ENCODE measurements at places on chromosomes 7 and 10.
A peak's percentile ranks its signal among the peaks of the same experiment; 100 is the strongest.

DNA sequence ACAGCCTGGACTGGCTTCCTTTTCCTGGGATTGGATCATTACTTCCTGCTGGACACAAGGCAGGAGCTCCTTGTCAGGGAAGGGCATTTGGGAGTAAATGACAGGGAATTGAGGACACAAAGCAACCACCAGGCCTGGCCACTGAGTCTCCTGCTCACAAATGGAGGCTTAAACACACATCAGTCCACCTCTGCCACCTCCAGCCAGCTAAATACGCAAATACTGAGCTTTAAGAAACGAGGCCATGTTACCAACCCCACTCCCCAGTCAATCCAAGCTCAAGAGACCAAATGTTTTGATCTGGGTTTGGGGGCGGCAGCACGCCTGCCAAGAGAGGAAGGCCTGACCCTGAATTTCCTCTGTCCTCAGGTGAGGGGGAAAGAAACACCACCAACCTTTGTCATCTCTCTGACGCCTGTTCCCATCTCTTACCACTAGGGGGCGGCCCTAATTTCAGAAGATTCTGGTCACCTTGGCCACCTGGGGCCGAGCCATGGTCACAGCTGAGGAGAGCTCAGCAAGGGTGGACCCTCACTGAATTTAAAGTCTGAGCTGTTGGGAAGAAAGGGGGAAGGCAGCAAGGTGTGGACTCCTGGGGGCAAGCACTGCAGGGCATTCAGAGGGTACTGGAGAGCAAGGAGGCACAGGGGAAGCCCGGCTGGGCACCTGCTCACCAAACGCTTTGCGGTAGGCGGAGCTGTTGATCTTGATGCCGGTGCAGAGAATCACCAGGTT is 16.5 kb downstream of the AIFM2 start:
- DNase-seq = peak; percentile 56

DNA sequence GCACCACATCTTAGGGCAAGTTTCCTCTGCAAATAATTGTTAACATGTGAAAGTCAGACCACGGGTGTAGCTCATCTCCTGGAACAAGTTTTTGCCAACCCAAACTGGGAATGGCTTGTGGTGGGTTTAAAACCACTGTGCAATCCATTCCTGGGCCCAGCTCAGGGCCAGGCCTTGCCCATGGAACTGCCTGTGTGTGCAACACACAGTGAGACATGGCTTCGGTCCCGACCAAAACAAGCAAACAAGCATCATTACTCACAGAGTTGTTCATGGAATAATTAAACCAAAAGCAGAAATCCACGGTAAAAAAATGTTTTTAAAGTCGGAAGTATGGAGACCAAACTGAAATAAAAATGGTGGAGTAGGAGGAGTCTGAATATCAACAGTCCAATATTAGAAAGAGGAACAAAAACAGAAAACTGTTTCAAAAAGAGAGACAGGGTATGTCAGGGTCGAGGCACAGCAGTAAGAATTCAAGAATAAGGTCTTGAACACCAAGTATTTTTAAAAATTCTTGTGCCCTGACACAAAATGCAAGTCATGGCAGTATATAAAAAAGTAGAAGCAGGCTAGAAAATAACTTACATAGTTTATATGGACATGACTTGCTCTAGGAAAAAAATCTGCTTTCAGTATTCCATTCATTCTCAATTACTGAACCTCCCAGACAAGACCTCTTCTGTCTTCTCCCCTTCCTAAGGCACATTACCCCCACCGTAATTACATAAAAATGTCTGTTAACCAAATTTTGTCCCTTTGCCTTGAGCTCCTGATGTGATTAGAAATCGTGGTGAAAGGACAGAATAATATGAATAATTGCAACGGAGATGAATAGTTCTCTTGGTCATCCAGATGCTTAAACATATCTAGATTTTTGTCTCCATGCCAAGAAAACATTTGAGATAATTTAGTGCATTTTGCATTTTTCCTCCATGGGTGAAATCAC is 88.4 kb downstream of the FAS start:
- DNase-seq = peak; percentile 55

DNA sequence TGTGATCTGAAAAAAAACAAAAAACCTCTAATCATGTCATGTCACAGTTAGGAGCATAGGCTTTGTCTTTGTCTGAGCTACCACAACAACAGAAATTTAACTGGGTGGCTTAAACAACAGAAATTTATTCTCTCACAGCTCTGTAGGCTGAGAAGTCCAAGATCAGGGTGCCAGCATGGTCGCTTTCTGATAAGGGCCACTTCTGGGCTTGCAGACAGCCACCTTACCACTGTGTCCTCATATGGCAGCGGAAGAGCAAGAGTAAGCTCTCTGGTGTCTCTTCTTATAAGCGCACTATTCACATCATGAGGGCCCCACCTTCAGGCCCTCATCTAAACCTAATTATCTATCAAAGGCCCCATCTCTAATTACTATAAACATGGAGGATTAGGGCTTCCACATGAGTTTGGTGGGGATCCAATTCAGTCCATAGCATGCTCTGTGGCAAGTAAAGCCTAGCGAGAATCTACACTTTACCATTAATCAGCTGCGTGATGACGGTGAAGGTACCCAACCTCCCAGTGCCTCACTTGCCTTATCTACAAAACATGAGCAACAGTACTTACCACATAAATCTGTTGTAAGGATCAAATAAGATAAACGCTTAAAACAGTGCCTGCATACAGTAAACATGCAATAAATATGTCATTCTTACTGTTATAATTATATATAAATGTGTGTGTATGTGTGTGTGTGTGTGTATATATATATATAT is 17.3 kb downstream of the ZNF438 start:
- DNase-seq = no peak

- DNase-seq = no peak
Observed at GRCh38 chr10:113239566-113240350, 289.7 kb downstream of the TCF7L2 start.

- no peak for DNase-seq
Observed at GRCh38 chr10:102493771-102494170, 8.7 kb downstream of the ACTR1A start.

- DNase-seq = no peak
Observed at GRCh38 chr7:25617214-25617613, 388.9 kb upstream of the NPVF start.

GRCh38 chr10:16367621-16368292 is 69.1 kb upstream of the PTER start:
- no peak for DNase-seq

DNA sequence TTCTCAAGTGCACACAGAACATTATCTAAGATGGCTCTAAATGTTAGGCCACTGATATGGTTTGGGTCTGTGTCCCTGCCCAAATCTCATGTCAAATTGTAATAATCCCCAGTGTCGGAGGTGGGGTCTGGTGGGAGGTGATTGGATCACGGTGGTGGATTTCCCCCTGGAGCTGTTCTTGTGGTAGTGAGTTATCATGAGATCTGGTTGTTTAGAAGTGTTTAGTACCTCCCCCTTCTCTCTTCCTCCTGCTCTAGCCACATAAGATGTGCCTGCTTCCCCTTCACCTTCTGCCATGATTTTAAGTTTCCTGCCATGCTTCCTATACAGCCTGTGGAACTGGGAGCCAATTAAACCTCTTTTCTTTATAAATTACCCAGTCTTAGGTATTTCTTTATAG is 11.2 kb upstream of the GSTK1 start:
- no peak for DNase-seq
